Upper lobe of left lung (tissue), 6 donors: ENCODE measurements at places on chromosomes 6 and 20. TPM values are rescaled to one million over a fixed set of nuclear protein-coding genes. Genes with fewer than 3 reads are reported as not detected.

The STMND1 gene
- total RNA-seq, result 4.2 TPM

- DNase-seq, result peak; percentile 76
Observed at GRCh38 chr20:46541229-46541935, 9.1 kb downstream of the OCSTAMP start.

The COL21A1 gene
- 3.2 TPM for total RNA-seq

DNA sequence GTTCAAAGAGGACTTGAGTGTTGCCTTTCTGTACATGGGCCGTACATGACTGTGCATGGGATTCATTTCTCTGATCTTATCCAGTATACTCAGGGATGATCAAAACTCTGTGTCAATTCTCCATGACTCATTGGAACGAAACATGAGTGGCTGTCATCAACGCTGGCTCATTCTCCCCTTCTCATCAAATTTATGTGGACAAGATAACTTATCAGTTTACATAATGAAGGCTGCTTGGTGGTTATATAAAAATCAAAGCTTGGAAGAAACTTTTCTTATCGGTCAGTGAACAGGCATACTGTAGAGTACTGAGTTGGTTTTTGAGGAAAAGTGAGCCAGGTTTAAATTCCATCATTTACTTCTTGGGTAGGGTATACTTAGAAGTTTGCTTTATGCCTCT is 24.9 kb downstream of the CRISP1 start:
- no peak for DNase-seq

- peak; percentile 45 for DNase-seq
Observed at GRCh38 chr20:1327241-1327653, 1.7 kb downstream of the SDCBP2 start.

GRCh38 chr6:166286839-166287271 is 21.3 kb downstream of the PRR18 start:
- DNase-seq, result no peak

GRCh38 chr6:105374010-105374420 is 28.9 kb downstream of the PREP start:
- DNase-seq, result no peak

GRCh38 chr6:46098678-46099077 is 31.1 kb upstream of the ENPP4 start:
- no peak for DNase-seq
